Ovary (tissue), 10 donors: ENCODE measurements at places on chromosomes 1 and 21. TPM values are rescaled to one million over a fixed set of nuclear protein-coding genes. Genes with fewer than 3 reads are reported as not detected.

DNA sequence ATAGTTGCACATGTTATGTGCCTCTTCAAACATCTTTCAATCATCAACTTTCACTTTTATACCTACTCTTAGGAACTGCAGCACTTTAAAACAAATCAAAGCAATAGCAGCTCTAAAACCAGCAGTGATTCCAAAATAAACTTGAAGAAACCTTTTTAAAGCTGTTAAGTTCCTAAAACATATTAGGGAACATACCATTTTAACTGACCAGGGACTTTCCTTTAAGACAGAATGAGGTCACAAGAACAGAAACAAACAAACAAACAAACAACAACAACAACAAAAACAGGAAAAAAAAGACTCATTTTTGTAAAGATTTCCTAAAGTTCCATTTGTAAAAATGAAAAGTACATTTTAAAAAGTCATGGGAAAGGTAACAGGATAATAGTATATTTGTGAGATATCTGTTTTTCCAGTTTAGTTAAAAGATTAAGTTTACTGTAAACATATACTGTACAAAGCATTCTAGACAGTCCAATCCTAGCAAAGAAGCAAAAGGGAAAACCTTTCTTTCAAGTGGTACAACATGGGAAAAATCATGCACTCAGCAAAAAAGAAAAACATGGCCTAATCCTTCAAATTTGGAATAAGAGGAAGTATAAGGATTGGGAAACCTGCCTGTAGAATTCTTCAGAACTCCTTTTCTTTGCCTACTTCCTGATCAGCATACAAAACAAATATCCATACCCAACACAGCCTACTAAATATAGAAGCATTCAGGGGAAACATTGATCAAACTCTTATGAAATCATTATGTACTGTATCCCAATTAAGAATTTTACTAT, 45.5 kb downstream of the EPS15 start:
- DNase-seq, result no peak

The DNM3 gene
- 3.1 TPM for total RNA-seq

DNA sequence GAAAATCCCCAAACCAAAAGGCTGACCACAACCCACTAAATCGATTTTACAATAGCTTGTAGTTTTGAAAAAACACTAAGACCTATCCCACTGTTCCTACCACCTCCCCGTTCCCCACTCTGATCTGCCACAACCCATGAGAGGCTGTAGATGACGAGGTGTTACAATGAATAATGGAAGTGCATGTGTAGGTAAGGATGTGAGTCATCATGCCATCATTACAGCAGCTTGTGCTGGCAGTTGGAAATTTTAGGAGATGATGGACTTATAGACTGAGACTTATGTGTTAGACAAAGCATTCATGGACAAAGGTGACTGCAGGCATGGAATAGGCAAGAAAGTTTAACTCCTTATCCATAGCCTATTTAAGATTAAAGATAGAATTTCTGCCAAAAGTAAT, 184.7 kb upstream of the CACYBP start:
- DNase-seq, result no peak

GRCh38 chr1:236536540-236536939, 12.8 kb downstream of the LGALS8 start:
- DNase-seq, result no peak

- no peak for DNase-seq
Measured at GRCh38 chr1:193060115-193060403, 647 bp downstream of the RO60 start.
